ENCODE measurements at places on chromosomes 11 and 22.

GRCh38 chr11:1302461-1303125 is 6.8 kb downstream of the TOLLIP start:
- no peak for DNase-seq

GRCh38 chr11:94910779-94911178 is 62.6 kb downstream of the CWC15 start:
- no peak for DNase-seq

- peak; percentile 63 for DNase-seq
Observed at GRCh38 chr22:48886604-48887393, 940.9 kb downstream of the BRD1 start.

GRCh38 chr11:1307163-1307870 is 2.1 kb downstream of the TOLLIP start:
- DNase-seq: no peak

GRCh38 chr11:134522782-134523570 is 110.9 kb upstream of the B3GAT1 start:
- DNase-seq: no peak

DNA sequence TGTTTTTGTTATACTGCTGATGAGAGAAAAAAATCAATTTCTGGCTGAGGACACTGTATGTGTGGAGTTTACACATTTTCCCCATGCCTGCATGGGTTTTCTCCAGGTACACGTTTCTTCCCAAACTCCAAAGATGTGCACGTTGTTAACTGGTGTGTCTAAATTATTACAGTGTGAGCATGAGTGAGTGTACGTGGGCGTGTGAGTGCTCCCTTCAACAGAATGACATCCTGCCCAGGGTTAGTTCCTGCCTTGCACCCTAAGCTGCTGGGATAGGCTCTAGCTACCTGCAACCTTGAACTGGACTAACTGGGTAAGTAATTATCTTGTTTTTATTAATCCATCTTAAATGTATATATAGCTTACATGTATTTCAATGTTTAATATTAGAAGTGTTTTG is 5.5 kb downstream of the NPAT start:
- no peak for DNase-seq

DNA sequence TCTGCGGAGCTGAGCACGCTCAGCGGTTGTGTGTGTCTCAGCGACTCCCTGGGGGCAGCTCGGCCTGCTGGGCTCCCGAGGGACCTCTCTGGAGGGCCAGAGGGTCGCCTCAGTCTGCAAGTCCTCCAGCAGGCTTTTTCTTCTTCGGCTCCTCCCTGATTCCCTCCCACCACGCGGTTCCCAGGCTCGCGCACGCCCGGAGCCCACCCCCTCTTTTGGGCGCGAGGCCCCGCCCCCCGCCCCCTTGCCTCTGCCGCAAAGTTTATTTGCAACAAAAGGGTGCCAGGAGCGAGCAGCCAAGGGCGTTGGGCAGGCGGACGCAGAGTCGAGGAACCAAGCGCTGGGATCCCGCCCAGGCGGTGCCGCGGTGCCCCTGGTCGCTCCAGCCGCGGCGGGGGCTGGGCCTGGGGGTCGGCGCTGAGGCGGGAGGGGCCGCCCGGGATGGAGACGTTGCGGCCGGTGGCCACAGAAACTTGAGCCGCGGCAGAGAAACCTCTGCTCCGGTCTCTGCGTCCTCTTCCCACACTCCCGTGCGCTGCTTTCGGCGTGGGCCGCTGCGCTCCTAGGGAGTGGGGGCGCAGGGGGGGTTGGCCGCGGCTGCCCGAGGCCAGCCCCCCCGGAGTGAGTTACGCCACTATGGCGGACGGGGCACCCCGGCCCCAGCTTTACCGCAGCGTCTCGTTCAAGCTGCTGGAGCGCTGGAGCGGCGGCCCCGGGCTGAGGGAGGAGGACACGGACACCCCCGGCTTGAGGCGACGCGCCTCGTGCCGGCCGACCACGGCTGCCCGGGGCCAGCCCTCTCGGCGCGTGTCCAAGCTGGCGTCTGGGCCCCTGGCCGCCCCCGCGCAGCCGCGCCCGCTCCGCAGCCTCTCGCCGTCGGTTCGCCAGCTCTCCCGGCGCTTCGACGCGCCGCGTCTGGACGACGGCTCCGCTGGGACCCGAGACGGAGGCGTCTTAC is at the start of gene ARHGEF17:
Gene ARHGEF17 (plus strand): TSS at position 274 of the 958 bp plus-strand sequence. CDS start 363 bp downstream, at position 637.
- peak; percentile 62 for DNase-seq

- DNase-seq: no peak
Observed at GRCh38 chr11:35111161-35112055, 27.6 kb upstream of the CD44 start.

DNA sequence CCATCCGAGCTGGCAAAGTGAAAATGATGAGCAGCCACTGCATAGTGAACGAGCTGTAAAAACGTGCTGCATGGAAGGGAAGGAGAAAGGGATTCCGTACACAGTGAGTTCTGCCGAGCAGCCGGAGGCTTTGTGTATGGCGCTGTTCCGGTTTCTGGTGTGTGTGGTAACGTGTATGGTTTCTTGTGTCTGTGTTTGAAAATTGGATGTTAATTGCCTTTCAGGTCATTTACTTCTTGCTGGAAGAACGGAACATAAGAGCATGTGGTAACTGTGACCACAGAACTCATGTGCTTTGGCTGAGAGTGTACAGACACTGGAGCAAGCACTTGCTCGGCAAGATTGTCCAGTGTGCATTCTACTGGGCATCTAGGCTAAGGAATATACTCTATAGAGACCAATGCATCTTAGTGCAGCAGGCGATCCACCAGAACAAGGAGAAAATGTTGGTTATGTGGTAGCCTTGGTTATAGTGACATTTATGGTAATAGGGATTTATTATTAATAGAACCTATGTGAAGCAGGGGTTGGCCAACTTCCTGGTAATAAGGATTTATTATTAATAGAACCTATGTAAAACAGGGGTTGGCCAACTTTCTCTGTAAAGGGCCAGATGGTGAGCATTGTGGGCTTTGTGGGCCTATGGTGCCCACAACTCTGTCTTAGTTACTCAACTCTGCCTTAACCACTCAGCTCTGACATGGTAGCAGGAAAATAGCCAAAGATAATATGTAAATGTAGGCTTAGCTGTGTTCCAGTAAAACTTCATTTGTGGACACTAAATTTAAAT is 49.2 kb downstream of the GRAMD1B start:
- DNase-seq: no peak

- no peak for DNase-seq
Observed at GRCh38 chr11:47325271-47326041, 27.0 kb downstream of the MYBPC3 start.

GRCh38 chr11:96340555-96340885 is 2.5 kb downstream of the MAML2 start:
- DNase-seq: no peak

GRCh38 chr11:19816817-19817216 is 104.2 kb downstream of the NAV2 start:
- no peak for DNase-seq

- no peak for DNase-seq
Observed at GRCh38 chr11:27475622-27476021, 3.0 kb upstream of the LGR4 start.

DNA sequence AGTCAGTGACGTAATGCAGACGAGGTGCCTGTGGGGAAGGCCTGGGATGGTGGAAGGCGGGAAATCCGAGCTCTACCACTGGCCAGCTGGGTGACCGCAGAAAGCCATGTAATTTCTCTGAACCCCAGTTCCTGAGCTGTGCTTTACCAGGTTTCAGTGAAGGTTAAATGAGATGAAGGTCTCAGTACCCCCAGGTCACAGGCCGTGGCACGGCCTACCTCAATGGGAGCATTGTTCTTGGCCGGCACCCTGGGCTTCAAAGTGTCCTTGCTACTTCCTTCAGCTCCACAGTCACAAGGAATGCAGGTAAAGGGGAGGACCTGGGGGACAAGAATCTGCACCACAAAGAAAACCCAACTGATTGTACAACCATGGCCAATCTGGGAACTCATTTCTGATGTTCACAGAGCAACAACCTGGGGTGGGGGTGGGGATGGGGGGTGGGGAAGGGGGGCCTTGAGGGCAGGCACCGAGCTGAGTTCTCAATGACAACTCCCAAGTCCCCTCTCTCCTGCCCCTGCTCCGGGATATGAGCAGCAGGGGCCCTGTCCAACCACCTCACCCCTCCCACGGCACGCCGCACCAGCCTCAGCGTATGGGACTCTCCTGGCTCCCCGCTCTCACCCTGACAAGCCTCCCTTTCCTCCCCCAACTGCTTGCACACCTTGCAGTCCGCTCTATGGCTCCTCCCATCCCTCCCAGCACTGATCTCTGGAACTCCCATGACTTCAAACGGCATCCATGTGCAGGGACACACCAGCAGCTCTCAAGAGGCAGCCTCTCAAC is 59.1 kb upstream of the ARFGAP3 start:
- no peak for DNase-seq

Measured in NCI-H2081 (cell line).